Testis (tissue), 5 donors: ENCODE measurements at places on chromosomes 7 and 10.

- no peak for DNase-seq
Observed at GRCh38 chr10:28217848-28218247, 85.0 kb downstream of the MPP7 start.

DNA sequence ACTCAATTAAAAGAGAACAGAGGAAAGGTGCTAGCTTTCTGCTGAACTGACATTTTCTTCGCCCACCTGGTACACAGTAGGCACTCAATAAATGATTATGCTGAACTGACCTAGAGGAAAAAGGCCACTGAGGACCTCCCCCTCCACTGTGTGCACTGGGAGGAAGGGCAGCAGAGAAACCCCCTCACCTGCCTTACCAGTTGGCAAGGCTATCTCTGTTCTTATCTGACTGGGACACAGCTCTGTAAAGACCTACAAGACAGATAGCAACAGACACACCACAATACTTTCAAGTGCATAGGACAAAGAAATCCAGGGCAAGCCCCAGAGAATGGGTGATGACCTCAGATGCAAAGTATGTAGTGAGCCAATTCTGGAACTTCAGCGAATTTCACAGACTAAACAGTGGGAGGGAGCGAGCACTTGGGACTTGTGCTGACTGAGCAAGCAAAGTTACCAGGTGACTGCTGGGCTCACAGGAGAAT, 30.4 kb downstream of the PDLIM1 start:
- no peak for DNase-seq

DNA sequence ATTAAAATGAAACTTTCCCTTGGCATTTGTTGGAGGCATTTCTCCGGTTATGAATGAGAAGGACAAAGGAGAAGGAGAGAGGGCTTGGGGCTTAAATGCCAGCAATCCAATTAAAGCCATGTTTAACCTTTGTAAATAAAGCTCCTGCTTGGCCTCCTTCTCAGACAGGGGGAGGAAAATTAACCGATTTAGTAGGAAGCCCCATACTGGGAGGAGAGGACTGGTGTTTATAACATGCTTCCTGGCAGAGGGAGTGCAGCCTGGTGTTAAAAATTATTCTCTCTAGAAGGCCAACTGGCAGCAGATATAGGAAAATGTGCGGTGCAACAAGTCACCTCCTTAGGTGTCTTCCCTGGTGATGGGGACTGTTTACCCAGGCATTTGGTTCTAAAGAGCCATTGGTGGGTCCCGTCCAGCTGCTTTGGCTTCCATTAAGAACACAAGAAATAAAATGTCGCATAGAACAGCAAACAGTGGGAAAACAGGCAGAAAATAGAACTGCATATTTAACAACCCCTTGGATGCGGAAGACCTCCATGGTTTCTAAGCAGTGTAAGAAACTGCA, 846.5 kb downstream of the TYW1 start:
- DNase-seq = no peak

DNA sequence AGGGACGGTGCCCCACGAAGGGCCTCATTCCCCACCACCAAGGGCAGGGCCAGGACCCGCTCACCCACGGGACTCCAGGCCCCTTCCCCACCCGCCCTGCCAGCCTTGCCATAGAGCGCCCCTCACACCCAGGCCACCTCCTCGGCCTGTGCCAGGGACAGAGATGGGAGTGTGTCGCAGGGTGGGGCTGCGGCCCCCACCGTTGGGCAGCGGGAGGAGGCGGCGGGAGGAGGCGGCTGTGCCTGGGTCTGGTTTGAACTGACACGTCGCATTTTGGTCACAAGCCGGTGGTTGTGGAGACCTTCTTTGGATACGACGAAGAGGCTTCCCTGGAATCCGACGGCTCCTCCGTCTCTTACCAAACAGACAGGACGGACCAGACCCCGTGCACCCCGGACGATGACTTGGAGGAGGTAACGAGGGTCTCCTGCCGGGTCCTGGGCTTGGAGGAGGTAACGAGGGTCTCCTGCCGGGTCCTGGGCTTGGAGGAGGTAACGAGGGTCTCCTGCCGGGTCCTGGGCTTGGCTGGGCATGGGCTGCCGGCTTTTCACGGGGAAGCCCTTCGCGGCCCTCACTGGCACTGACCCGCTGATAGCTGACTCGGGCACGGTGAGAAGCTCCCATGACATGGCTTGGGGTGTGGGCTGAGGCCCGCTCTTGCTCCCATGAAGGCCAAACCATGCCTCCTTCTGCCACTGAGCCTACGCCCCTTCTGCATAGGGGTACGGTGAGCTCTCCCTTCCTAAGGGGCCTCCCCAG, 46.4 kb upstream of the DPYSL4 start:
- DNase-seq = no peak

- DNase-seq = no peak
Observed at GRCh38 chr7:137757146-137757925, 89.4 kb downstream of the DGKI start.

GRCh38 chr7:66500087-66500486, 128.6 kb upstream of the KCTD7 start:
- DNase-seq = no peak

- DNase-seq = peak; percentile 62
Observed at GRCh38 chr10:97726636-97727178, 10.2 kb upstream of the ZFYVE27 start.

DNA sequence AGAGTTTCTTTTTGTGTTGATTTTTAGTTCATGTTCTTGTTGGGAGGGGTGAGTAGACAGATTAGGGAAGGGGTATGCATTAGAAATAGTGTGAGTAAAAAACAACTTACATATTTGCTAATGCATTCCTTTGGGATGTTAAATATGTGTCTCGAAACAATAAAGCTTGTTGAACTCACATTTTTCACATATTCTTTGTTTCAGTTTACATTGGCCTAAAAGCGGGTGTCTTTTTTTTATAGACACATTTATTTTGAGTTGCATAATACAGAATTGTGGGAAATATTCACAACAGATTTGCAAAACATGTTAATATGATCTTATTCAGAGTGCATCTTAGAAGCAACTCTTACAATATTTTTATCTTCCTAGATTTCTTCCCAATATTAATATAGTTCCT, 337.5 kb upstream of the CNTNAP2 start:
- no peak for DNase-seq

DNA sequence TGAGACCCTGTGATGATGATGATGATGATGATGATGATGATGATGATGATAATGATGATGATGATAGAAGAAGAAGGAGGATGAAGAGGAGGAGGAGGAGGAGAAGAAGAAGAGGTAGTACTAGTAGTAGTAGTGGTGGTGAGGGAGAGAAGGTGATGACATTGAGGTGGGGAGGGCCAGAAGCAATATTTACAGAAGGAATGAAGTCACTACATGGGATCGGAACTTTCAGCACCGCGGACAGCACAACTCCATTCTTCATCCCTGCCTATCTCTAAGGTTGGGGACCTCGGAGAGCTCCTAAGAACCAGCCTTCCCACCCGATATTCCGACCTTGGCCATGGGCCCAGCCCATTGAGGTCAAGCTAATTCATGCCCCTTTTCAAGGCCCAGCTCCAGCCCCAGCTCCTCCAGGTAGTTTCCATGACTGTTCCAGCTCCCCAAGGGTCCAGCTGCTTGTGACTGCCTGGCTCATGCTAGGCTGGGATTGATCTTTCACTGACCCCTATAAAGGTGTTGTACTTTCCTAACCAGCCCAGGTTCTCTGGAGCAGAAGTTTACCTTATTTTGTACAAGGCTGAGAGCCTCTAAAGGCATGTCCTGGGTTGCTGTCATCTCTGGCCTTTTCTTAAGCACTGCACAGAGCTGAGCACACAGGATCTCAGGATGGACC, 10.3 kb downstream of the CRHR2 start:
- DNase-seq = peak; percentile 76

DNA sequence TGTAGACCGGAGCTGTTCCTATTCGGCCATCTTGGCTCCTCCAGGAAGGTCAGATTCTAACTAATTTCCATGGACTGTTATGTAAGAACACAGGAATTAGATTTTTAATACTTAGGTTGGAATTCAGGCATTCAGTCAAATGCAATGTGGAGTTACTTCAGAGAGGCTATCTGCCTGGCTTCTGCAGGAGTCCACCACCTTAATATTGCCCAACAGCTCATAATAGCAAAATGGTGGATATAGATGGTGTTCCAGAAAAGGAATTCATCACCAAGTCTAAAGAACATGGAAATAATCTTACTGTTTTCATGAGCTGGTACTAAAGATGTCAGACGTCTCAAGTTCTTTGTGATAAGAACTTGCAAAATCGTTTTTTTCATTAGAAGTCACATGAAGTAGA, 39.5 kb downstream of the CRHR2 start:
- no peak for DNase-seq

GRCh38 chr10:132494866-132495630, 42.5 kb upstream of the INPP5A start:
- no peak for DNase-seq

GRCh38 chr7:18976715-18977471, 140.5 kb downstream of the TWIST1 start:
- DNase-seq = no peak

DNA sequence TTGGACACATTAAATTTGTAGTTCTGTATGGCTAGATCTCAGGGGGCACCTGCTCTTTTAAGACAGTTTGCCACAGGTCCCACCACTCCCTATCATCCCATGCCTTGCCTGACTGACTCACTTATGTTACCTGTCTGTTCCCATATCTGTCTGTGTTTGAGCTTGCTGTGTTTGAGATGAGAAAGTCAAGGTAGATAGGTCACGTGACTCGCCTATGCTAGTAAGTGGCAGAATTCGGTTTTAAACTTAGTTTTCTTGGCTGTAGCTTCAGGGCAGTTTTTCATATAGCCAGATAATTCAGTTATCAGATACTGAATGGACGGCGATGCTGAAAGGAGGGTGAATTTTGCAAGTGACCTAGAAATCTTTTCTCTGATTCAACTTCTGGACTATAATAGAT, 348.4 kb downstream of the RPS24 start:
- DNase-seq = no peak

DNA sequence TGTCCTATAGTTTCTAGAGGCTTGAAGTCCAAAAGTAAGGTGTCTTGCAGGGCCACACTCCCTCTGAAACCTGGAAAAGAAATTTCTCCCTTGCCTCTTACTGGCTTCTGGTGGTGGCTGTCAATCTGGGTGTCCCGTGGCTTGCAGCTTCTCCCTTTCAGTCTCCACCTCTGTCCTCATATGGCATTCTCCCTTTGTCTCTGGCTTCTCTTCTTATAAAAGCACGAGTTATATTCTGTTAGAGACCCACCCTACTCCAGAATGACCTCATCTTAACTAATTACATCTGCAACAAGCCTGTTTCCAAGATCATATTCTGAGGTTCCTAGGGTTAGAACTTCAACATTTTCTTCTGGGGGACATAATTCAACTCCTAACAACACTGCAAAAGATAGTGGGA, 3.4 kb upstream of the GLI3 start:
- no peak for DNase-seq

- DNase-seq = no peak
Observed at GRCh38 chr7:18770154-18770811, 274.7 kb downstream of the HDAC9 start.

DNA sequence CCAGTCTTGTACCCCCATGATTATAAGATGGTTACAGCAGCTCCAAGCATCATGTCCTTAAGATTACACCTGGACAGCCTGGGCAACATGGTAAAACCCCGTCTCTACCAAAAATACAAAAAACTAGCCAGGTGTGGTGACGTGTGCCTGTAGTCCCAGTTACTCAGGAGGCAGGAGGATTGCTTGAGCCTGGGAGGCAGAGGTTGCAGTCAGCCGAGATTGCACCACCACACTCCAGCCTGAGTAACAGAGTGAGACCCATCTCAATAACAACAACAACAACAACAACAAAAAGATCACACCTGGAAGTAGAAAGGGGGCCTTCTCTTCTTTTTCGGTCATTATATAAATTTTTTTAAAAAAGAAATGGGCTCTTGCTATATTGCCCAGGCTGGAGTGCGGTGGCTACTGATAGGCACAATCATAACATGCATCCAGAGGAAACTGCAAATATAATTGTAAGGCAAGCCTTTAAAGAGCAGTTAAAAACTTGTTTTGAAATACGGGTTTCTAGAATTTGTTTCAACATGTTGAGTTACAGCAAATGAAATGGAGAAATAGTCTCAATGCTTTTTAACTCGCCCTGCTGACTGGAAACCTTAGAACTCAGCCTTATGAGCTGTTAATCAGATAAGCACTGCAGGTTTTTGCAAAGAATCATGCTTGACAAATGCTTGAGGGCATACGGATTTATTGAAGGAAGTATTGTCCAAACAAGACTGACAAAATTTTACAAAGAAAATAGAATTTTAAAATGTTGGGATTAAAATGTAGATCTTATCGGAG, 4.7 kb upstream of the ENTPD7 start:
- no peak for DNase-seq

DNA sequence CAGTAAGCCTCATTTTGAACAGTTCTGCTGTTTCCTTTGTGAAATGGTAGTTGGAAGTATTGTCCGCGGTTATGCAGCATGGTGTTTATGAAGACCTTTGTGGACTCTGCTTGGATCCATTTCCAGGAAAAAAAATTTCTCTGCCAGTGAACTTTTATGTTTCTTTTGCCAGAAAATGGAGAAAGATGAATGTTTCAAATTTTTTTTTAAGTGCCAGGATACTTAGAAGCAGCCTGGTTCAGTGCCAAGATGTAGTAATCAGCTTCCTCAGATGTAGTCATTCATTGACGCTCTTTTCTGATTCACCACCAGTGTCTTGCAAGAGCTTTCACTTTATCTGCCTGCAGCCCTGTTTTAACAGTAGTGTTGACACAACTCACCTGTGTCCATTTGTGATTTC, 258.2 kb downstream of the SDK1 start:
- no peak for DNase-seq

DNA sequence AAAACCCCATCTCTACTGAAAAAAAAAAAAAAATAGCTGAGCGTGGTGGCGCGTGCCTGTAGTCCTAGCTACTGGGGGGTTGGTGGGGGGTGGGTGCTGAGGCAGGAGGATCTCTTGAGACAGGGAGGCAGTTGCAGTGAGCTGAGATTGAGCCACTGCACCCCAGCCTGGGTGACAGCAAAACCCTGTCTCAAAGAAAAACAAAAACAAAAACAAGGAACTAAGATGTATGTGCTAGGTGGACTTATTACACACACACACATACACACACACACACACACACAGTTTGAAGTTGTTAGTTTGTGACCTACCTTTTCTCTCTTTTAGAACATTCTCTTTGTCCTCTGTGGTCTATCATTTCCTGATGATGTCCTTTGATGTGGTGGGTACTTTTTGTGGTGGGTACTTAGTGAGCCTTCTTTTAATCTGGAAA, 53.5 kb downstream of the EXOC6 start:
- no peak for DNase-seq
